Activated CD4-positive, alpha-beta T cell treated with anti-CD3 and anti-CD28 coated beads for 1 hour (primary cell): ENCODE measurements at places on chromosomes 2 and 18.

DNA sequence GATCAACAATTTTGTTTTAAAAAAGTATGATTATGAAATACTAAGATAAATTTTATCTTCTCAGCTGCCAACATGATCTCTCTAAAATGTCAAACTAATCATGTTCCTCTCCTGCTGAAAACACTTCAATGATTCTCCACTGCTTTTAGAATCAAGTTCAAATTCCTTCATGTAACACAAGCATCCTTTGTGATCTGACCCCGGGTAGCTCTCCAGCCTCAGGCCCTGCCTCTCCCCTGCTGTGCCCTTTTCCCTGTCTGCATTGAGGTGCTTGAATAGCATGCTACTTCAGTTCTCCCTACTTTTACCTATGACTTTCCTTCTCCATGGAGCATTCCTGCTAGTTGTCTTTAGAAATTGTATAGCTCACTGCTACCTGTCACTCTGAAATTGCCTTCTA lies 274.8 kb downstream of the PDE11A start:
- DNase-seq: no peak

DNA sequence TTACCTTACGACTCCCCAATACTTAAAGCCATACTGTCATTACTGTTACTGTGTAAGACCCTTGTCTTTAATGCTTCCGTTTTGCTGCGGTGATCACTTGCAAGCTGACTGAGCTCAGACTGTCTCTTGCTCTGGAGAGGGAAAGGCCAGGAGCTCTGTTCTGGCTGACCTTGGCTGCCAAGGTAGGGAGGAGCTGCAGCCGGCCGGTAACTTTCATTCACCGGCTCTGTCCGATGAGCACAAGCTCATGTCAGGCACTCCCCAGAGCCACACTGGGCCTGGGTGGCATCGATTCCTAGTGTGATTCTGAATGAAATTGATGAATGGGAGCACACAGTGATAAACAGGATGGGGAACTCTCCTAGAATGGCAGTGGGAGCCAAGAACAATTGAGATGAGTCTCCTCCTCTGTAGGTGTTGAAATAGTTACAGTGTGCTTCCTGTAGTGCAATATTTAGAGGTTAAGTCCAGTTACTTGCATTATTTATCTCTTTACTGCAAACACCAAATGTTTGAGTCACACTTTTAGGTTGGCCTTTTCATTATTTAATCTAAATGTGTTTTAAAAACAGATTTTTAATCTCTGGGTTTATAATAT lies 100.9 kb downstream of the ATP9B start:
- DNase-seq: no peak

GRCh38 chr18:34491719-34492118 lies 218.4 kb upstream of the DTNA start:
- DNase-seq: no peak

GRCh38 chr2:51324051-51324450 lies 292.1 kb upstream of the NRXN1 start:
- DNase-seq: no peak

DNA sequence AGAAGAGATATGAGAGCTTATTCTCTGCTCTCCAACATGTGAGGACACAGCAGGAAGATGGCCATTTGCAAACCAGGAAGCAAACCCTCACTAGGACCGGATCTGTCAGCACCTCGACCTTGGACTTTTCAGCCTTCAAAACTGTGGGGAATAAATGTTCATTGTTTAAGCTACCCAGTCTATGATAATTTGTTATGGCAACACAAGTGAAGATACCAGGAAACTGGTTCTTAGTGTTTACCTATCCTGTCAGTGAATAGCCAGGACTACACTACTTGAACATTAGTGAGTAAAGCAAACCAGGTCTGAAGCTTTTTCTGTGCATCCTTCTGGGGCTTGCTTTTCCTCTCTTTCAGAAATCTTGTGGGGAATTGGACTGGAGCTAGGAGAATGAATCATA lies 44.4 kb upstream of the BARD1 start:
- no peak for DNase-seq

DNA sequence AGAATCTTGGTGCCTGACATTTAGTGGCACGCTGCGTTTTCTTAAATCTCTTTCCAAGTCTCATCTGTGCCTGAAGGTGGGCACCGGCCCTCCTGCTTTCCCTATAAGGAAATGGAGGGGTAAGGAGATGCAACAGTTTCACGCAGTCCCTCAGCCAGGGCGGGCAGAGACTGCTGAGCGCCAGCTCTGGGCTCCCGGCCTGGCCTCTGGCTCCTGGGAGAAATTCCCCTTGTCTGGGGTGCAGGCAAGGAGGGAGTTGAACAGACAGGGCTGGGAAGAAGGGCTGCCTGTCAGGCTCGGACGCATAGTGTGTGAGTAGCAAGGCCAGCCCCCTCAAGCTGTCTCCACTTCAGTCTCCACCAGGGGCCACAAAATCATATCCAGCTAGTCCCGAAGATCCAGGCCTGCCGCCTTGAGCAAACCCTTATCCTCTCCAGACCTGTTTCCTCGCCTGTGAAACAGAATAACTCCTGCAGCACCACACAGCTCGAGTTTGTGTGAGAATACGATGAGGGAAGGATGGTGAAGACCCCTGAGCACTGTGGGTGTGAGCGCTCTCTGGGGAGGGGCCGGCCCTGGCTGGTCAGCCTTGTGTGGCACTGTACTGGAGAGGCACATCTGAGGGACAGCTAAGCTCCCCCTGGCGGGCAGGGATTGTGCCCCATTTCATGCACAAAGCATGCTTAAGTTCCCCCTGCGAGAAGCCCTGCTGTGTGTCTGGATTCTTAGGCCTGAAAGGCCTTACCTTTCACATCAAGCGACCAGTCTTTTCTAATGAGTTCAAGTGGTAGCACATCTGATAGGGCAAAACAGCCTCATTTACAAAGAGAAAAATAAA lies 33.8 kb downstream of the SDC1 start:
- DNase-seq: no peak

DNA sequence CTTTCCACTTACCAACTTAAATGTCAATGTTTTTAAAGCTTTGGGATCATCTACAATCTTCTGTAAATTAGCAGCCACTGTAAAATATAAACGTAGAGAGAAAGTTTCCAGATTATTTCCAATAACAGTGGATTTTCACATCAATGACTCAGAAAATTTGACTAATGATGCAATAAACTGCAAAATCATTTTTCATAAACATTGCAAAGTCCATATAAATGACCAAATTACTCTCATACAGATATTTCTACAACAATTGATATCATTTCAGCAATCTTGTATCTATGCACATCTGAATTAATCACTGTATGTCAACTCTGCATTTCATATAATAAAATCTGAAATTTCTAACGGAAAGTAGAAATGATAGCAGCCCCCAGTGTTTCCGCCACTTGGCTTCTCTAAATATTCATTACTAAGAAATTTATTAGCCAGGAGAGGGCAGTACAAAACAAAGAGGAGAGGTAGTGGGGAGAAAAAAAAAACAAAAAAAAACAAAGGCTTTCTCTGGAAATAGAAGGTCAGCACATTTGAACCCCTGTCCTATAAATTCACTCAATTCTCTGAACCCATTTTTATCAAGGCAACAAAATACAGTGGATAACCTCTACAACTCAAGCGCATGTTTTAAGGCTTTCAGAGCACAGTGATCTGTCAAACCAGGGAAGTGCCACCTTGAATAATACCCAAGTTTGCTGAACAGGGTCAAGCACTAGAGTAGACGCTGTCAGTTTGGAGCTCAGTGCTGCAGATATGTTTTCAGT lies 282.6 kb downstream of the STK39 start:
- no peak for DNase-seq

DNA sequence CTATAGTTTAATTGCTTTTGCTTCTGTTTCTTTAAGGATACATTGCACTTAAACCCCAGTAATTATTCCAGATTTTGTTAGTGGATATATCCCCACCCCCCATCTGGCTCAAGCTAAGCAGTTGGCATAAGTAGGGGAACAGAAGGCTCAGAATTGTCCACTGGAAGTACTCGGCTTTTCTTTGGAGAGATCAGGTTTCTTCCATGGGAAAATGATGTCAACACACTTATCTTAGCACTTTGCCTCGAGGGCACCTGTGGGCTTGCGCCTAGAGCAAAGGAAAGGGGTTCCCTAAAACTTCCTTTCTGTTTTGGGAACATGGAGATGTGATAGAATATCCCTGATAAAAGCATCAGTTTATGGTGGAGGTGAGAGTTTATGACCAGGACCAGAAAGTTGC lies 130.6 kb downstream of the FMNL2 start:
- DNase-seq: no peak

GRCh38 chr18:56517196-56517595 lies 121.2 kb downstream of the TXNL1 start:
- DNase-seq: no peak

DNA sequence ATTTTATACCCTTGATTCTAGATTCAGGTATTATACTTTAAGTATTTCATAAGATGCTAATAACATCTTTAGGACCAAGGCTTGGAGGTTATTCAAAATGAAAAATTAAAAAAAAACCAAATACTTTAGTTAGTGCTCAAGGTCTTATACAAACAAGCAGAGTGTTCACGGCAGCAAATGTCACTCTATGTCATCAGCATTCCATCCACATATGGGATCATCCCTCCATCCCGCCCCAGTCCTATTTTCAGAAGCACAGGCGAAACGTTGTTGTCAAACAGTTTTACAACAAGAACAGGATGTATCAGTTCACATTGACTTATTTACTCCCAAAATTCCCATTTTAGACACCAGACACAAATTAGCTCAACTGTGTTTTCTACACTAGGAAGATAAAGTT lies 83.7 kb downstream of the DSEL start:
- DNase-seq: no peak

DNA sequence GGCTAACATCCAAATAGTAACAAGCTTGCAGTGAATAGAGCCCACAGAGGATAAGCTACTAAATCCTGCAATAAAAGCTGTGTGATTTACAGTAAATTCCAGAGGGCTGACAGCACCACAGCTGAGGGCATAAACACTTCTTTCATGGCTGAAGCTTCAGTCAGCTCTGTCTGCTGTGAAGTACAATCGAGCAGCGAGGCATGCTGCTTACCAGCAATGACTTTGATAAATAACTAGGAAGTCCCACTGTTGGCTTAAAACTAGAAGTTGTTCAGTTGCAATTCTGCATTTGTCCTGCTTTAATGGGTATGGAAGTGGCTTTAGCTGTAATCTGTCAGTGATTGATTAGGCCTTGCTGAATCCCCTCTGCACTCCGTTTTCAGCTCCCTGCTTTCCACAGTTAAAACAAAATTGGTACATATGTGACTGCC lies 65.2 kb upstream of the FIGN start:
- DNase-seq: no peak

- DNase-seq: no peak
Measured at GRCh38 chr18:24731981-24732380, 271.5 kb downstream of the HRH4 start.

GRCh38 chr2:77664491-77664890 lies 142.3 kb upstream of the LRRTM4 start:
- no peak for DNase-seq

- no peak for DNase-seq
Measured at GRCh38 chr2:120583851-120584570, 151.7 kb upstream of the GLI2 start.

GRCh38 chr2:200930947-200931626 lies 32.4 kb downstream of the ORC2 start:
- DNase-seq: no peak

DNA sequence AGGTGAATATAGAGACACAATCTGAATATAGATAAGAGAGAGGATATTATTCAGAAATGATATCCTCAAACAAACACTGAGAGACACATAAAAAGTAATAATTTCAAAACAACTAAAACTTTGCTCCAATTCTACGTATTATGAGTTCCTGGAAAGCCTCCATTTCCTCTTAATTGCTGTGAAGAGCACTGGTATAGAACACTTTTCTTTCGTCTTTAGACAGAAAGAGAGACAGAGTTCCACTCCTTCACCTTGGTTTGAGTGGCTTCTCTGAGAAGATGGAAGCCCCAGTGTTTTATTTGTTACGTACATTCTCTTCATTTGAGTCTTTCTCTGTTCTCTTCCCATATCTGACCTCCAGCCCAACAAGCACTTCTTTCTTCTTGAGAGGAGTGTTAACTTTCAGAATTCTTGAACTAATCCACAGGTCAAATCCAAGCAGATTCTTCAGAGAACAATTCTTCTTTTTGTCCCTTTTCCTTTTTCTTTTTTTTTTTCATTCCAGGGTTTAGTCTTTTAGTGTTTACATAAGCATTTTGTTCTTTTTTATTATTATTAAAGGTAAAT lies 6.4 kb upstream of the PIK3C3 start:
- DNase-seq: no peak

- DNase-seq: no peak
Measured at GRCh38 chr18:3595369-3596273, 145.6 kb downstream of the TGIF1 start.

DNA sequence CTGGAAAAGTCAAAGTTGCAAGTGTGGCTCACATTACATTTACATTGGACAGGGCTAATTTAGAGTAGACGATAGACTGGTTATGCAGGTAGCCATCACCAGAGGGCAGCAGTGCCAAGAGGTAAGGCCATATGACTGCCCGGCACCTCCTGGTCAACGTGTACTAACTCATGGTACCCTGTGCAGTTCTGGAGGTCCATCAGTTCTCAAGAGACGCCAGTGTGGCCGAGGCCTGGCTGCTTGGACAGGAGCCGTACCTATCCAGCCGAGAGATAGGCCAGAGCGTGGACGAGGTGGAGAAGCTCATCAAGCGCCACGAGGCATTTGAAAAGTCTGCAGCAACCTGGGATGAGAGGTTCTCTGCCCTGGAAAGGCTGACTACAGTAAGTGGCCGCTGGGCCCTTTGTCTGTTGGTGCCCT lies 65.8 kb upstream of the EML6 start:
- DNase-seq: no peak

DNA sequence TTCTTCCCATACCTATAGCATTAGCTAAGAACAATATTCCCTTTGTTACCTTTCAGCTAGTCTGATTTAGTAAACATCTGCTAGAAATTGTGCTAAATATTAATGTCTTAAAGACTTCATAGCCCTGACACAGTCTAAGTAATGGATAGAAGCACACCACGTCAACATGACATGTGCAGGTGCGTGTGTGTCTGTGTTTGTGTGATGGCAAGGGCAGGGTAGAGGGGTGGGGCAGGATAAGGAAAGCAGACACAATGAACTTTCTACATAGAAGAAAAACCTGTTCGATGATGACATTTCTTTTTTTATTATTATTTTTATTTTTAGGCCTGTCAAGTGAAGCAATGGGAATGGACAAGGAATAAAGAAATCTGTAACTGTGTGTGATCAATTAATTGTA lies 223.3 kb downstream of the NOL4 start:
- DNase-seq: no peak

DNA sequence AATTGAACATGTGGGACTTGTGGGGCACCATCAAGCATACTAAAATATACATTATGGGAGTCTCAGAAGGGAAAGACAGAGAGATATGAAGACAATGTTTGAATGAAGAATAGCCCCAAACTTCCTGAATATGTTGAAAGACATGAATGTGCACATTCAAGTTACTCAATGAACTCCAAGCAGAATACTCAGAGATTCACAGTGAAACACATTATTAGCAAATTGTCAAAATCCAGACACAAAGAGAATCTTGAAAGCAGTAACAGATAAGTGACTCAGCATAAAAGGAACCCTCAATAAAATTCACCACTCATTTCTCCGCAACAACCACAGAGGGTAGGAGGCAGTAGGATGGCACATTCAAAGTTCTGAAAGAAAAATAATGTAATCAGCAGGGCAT lies 8.8 kb downstream of the C2orf92 start:
- DNase-seq: no peak

GRCh38 chr2:216017365-216017764 lies 4.0 kb upstream of the MREG start:
- DNase-seq: no peak

GRCh38 chr2:70678576-70679143 lies 89.3 kb downstream of the ADD2 start:
- no peak for DNase-seq

- no peak for DNase-seq
Measured at GRCh38 chr2:149141046-149141445, 102.5 kb downstream of the LYPD6B start.
